Activated CD4-positive, alpha-beta T cell treated with anti-CD3 and anti-CD28 coated beads for 36 hours (primary cell): ENCODE measurements at places on chromosomes 1 and 21.

GRCh38 chr1:33527934-33528333 lies 55.5 kb downstream of the ZSCAN20 start:
- DNase-seq, result no peak

DNA sequence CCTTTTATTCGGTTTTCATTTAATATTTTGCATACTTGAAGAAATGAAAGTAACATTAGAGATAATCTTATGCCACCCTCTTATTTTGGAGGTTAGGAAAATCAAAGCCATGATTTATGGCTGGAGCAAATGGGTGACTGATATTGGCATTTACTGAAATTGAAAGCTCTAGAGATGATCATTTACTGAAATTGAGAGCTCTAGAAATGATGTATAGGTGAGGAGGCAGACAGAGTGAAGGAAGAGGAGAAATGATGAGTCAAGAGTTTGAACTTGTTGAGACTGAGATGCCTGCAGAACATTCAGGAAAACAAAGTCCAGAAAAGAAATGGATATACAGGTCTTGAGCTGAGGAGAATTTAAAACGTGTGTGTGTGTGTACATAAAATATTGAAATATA lies 217.6 kb downstream of the LTN1 start:
- DNase-seq, result no peak

DNA sequence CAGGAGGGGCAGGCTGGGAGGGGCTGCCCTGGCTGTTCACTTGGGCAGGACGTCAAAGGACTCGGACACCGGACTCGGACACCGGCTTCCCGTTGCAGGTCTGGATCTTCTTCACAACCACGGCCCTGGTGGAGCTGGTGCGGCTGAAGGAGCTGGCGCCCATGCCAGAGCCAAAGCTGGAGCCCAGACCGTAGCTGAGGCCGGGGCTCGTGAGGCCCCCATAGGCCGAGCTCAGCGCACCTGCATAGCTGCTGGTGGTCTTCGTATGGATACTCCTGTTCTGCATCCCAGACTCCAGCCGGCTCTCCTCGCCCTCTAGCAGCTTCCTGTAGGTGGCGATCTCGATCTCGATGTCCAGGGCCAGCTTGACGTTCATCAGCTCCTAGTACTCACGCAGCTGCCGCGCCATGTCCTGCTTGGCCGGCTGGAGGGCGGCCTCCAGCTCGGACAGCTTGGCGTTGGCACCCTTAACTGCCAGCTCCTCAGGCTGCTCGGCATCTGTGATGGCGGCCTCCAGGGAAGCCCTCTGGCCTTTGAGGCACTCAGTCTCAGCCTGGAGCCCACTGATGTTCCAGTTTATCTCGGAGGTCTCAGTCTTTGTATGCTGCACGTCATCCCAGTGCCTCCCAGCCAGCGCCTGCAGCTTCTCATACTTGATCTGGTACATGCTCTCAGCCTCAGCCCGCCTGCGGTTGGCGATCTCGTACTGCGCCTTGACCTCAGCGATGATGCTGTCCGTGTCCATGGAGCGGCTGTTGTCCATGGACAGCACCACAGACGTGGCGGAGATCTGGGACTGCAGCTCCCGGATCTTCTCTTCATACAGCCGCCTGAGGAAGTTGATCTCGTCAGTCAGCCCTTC lies 15.1 kb upstream of the KLF17 start:
- peak; percentile 12 for DNase-seq

GRCh38 chr21:29018540-29018939 lies 609 bp downstream of the RWDD2B start:
- DNase-seq, result peak; percentile 19

GRCh38 chr1:69528376-69528775 lies 39.3 kb upstream of the LRRC7 start:
- no peak for DNase-seq

GRCh38 chr1:238608144-238608543 lies 717.4 kb upstream of the ZP4 start:
- DNase-seq, result no peak

DNA sequence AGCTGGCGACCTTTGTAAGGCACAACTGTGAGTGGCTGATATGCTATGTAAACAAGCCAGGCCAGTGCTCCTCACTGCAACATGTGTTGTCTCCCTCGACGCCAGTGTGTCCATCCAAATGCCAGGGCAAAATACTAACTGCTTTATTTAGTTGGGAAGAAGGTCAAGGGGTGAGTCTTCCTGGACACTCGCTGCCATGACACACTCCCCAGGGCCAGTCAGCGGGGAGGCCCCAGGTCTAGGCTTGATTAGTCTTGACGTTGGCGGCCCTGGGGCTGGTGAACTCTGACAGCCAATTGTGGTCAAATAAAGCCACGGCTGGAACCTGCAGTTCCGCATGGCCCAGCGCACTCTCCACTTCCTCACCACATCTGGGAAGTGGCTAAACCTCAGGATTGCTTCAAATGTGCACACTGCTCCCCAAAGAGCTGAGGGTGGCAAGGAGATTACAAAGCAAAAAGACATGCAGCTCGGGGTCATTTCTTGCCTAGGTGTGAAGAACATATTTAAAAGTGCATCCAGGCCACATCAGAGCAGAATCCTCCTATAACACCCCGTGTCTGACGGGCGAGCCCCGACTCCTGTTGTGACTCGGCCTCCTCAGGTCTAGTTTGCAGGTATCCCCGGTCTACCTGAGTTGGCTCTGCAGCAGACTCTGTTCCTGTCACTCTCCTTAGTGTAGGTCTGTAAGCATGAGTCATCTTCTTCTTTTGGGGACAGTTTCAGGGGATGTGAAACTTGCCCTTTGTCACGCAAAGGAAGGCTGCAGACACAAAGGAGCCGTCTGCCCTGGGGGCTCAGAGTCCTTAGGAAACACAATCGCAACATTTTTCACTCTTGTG lies 183.5 kb downstream of the RUNX1 start:
- DNase-seq, result peak; percentile 69

- DNase-seq, result no peak
Observed at GRCh38 chr1:23389837-23390321, 20.2 kb upstream of the ZNF436 start.

GRCh38 chr1:67323087-67323486 lies 15.4 kb downstream of the IL12RB2 start:
- no peak for DNase-seq

GRCh38 chr1:61233121-61233660 lies 150.8 kb downstream of the NFIA start:
- no peak for DNase-seq

DNA sequence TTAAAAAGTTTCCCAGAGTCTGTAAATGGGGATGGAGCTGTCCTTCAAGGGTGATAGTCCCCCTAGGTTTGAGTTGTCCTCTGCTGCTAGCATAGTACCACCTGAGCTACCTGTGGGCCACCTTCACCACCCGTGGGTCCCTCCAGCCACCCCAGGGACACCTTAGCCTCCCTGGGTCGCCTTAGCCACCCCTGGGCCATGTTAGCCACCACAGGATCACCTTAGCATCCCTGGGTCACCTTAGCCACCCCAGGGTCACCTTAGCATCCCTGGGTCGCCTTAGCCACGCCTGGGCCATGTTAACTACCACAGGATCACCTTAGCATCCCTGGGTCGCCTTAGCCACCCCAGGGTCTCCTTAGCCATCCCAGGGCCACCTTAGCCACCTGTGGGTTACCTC lies 67.1 kb downstream of the ADARB1 start:
- DNase-seq, result no peak

- DNase-seq, result no peak
Observed at GRCh38 chr21:35504277-35504676, 455.2 kb upstream of the RUNX1 start.

- no peak for DNase-seq
Observed at GRCh38 chr1:200642481-200642880, 21.9 kb upstream of the KIF14 start.

GRCh38 chr1:173682184-173682583 lies 12.5 kb upstream of the ANKRD45 start:
- DNase-seq, result no peak

- DNase-seq, result no peak
Observed at GRCh38 chr1:82139751-82140468, 339.2 kb downstream of the ADGRL2 start.

DNA sequence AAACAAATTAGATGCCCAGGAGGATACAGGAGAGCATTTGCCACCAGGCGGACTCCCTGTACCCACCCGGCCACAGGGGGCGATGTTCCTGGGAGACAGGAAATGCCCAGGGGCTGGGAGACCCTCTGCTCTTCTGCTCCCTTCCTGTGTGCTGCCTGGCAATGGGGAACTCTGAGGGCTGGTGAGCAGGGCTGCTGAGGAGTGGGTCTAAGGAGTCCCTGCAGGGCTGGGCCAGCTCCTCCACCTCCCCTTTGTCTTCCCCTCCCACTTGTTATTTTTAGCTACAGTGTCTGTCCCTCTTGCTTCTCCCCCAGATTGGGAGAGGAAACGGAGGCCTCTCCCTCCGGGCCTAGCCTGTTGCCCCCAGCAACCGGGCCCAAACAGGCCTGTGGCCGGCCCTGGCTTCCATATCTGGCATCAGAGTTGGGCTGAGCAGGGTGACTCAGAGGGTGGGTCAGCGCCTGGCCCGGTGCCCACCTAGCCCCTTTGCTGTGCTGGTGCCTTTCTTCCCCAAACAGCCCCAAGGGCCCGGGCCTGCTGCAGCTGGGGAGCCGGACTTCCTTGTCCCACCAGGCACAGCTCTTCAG lies 11.6 kb downstream of the LMNA start:
- peak; percentile 72 for DNase-seq

- no peak for DNase-seq
Observed at GRCh38 chr1:24161270-24161669, 18.3 kb upstream of the IL22RA1 start.

DNA sequence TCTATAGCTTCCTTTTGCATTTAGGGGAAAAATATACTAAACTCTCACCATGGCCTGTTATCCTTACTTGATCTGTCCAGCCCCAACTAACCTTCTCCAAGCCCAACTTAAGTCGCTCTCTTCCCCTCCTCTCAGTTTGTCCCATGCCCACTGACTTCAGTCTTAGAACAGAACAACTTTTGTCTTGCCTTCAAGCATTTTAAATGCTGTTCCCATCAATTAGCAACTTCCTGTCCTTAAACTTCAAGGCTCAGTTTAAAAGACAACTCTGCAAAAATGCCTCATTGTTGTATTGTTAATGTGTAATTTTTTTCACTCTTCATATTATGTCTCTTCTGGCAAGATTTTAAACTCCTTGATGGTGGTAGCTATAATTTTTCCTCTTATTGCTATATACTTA lies 526.9 kb downstream of the NEGR1 start:
- DNase-seq, result no peak

GRCh38 chr1:168634951-168635532 lies 58.6 kb downstream of the XCL1 start:
- no peak for DNase-seq

DNA sequence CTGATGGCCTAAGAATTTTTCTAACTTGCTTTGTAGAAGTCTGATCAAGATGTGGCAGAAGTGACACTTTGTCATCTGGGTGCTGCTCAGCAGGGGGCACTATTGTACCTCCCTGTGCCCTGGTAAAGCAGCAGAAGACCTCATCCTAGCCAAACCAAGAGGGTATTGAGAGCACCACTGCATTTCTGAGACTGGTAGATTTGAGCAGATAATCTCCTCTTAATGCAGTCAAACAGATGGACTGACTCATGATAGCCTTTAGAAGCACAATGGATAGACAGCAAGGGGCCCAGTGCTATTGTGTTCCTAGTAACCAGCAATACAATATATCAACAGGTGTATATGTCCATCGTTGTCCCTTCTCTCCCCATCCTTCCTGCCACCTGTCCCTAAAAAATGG lies 5.7 kb downstream of the TPM3 start:
- DNase-seq, result peak; percentile 88

- DNase-seq, result peak; percentile 83
Observed at GRCh38 chr1:206925106-206925736, 3.5 kb upstream of the FCMR start.

DNA sequence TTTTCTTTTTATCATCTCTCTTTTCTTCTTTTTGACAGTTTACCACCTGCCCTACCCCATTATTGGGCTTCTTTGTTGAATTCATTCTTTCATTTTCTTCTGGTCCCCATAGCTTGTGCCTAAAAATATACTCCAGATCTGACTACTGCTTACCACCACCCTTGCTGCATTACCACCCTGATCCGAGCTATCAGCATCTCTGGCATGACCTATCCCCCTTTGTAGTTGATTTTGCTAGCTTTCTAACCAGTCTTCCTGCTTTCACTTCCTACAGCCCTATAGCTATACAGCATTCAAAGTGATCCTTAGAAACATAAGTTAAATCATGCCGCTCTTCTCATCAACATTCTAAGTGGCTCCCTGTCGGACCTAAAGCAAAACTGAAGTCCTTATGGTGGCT lies 59.4 kb upstream of the MPC2 start:
- no peak for DNase-seq

DNA sequence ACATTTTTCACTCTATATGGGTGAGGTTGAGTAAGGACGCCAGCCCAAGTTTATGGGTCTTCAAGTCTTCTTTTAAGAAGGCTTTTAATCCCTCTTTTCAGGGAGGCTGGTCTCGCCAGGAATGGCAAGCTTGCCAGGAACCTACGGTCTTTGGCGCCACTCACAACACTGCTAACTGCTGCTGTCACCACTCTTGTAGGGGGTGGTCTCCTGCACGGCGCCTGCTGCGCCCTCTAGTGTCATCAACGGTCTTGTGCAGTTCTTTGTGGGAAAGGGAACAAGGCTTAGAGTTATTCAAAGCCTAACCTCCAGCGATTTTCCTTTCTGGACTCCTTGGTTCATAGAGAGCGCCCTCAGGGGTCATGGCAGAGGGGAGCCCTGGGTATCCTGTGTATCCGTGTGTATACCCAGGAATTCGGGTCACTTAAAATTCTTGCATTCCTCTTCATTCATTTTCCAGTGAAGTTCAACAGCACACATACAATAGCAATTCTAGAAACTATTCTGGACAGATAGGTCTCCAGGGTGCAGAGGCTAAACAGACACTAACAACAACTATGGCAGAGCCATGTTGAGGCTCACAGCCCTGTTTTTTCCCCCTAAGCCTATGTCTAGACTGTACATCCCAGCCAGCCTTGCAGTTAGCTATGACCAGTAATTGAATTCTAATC lies 392.8 kb upstream of the CAMK1G start:
- DNase-seq, result peak; percentile 59

- no peak for DNase-seq
Observed at GRCh38 chr1:80450711-80451110, 1350.0 kb upstream of the ADGRL2 start.

DNA sequence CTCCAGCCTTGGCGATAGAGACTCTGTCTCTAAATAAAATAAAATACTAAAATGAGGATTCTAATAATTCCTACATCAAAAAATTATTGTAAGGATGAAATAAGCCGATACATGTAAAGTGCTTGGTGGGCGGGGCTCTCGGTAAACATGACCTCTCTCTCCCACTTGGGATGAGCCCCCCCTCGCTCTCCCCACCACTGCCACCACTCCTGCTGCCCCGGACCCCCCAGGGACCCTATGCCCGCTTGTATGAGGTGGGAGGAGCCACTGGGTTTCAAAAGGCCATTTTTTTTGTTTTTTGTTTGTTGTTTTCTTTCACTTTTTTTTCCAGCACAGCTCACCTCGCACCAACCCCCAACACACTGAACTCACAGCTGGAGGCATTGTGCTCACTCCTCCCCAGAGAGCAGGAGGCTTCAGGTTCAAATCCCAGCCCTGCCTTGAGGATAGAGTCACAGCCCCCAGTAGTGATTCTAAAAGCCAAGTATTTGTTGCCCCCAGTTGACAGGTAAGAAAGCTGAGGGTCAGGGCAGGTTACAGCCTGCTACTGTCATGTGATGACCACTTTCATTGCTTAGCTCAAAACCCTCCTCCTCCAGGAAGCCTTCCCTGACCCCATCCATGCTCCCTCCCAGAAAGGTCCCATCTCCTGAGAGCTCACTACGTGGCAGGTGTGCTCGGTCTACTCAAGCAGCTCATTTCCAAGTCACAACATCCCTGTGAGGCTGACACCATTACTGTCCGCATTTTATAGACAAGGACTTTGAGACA lies 4.2 kb downstream of the SDC3 start:
- no peak for DNase-seq

- DNase-seq, result no peak
Observed at GRCh38 chr1:192979542-192979941, 79.6 kb downstream of the UCHL5 start.
